ENCODE measurements at places on chromosomes 6 and 20.
A peak's percentile ranks its signal among the peaks of the same experiment; 100 is the strongest.

GRCh38 chr6:167836721-167837120 is 10.0 kb downstream of the AFDN start:
- no peak for DNase-seq

- DNase-seq = peak; percentile 36
Observed at GRCh38 chr6:52049252-52050050, 38.0 kb downstream of the PKHD1 start.

DNA sequence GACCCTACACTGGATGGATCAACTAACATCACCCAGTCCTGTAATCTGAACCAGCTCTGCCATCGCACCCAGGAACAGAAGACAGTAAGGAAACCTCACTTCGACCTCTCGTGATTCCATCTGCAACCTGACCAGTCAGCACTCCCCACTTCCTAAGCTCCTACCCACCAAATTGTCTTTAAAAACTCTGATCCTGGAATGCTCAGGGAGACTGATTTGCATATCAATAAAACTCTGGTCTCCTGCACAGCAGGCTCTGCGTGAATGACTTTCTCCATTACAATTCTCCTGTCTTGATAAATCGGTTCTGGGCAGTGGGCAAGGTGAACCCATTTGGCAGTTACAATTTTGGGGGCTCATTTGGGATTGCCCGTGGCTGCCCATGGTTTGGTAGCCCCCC is 18.3 kb upstream of the AGPAT4 start:
- no peak for DNase-seq

DNA sequence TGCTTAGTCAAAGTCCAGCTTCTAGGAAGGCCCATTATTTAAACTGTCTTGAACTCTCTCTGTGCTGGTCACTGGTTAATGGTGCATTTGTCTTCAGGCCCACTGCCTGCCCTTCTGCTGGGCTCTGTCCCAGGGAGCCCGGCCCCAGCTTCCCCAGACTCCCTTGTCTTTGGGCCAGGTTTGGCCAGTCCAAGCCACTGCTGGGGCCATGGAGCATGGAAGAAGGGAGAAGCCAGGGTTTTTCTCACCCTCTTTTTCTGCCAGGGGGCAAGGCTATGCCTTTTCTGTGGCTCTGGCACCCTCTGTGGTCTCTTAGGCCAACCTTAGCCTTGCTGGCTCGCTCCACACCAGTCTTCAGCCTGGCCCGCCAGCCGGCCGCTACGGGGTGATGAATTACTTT is 390.0 kb upstream of the SULF2 start:
- no peak for DNase-seq

DNA sequence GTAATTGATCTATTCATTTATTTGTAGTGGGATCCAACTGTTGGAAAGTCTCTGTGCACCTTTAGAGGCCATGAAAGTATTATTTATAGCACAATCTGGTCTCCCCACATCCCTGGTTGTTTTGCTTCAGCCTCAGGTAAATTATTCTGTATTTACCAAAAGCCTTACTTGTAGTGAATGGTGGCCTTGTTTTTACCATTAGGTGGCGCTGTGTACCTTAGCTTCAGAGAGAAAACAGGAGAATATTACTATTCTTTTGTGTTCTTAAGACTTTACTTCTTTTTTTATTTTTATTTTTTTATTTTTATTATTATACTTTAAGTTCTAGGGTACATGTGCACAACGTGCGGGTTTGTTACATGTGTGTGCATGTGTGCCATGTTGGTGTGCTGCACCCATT is 23.7 kb downstream of the PEX7 start:
- peak; percentile 43 for DNase-seq

DNA sequence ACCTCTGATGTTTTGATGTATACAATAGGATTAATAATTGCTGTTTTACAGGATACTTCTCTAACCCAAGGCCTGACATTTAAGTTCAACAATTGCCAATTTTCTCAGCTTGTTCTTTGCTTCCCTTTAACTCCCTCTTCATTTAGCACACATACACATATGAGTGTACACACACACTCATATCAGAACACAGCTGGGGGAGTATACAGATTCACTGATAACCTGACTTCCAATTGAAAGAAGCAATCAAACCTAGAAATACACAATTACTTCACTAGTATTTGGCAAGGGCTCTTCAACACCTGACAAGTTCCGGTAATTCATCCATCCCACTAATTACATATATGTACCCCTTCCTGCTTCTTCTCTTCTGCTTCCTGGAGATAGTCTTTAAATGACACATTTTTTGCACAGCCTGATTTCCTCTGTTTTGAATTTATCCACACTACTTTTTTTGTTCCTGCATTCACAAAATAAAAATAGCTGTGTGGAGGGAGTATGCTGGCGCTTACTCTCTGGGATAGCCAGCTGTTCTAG is 11.2 kb downstream of the UST start:
- peak; percentile 78 for DNase-seq

- DNase-seq = no peak
Observed at GRCh38 chr6:157264701-157265100, 58.6 kb downstream of the TMEM242 start.

- DNase-seq = peak; percentile 83
Observed at GRCh38 chr6:145015739-145016558, 719.4 kb downstream of the EPM2A start.

- no peak for DNase-seq
Observed at GRCh38 chr6:137097057-137097456, 52.3 kb upstream of the IL20RA start.

- DNase-seq = no peak
Observed at GRCh38 chr6:67736816-67737215, 898.3 kb upstream of the ADGRB3 start.

DNA sequence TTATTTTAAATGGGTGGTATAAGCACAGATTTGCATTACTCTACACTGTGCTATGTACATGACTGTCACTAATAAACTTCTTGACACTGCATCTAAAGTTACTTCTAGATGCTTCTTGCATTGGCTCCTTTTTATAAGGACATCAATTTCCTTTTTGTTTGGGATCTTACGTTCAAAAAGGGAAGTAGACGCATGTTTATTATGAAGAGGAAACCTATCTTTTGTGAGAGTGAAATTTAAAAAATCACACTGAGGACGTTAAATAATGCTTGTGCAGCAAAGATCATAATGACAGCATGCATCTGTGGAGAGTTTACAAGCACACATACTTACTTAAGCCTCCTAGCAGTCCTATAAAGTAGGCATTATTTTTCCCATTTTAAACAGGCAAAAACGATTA is 479.5 kb downstream of the CD83 start:
- no peak for DNase-seq

GRCh38 chr6:30779850-30780641 is 35.7 kb upstream of the IER3 start:
- no peak for DNase-seq

DNA sequence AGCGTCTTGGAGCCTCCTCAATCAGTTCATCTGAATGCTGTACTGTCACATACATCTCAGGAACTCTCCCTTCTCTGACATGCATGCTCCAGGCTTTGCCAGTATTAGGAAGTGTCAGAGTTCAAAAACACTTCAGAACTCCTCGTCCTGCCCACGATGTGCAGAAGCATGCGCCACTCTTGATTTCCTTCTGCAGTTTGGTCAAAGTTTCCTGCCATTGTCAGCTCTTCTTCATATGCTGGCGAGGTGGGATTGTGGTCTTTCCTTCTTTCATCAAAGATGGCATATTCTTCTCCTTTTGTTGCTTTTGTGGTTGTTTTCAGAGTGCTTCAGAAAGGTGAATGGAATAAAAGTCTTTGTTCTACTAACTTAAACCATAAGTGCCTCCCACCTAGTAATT is 21.0 kb downstream of the SLC13A3 start:
- DNase-seq = no peak

- no peak for DNase-seq
Observed at GRCh38 chr6:130381012-130381411, 15.2 kb downstream of the TMEM200A start.

DNA sequence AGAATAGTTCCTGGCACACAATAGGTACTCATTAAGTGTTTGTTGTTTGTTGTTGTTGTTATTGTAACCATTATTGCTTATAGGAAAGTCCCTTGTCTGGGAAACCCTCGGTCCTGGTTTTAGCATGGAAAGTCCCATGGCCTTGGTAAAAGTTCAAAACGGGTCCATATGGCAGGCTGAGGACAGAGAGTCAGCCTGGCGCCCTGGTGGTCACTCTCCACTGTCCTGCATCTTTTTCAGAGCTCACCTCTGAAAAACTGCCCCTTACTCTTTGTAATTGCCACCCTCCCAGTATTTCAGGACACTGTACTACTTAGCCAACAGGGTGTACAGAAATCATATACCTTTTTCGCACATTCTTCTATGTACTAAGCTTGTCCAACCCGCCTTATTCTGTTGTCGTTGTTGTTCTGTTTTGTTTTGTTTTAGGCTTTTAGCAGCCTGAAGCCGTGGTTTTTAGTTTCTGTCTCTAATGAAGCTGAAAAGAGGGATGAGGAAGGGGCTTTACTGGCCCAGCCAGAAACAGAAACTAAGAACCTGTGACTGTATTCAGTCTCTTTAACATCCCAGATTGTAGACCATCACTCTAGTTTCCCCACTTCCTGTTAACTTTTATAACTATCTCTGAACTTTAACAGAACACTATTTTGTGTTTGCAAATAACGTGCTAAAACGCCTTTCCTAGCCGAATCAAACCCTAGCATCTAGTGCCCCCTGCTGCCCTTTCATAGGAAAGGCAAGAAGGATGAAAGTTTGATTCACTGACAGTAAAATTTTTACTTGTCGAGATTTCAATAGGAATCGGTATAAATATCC is 7.6 kb upstream of the TMEM14A start:
- DNase-seq = peak; percentile 72

DNA sequence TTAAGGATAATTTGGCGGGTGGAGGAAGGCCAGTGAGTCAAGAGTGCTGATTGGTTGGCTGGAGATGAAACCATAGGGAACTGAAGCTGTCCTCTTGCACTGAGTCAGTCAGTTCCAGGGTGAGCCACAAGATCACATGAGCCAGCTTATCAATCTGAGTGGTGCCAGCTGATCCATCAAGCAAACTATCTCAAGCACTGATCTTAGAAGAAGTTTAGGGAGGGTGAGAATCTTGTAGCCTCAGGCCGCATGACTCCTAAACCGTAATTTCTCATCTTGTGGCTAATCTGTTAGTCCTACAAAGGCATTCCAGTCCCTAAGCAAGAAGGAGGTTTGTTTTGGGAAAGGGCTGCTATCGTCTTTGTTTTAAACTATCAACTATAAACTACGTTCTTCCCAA is 954.3 kb downstream of the KIF16B start:
- DNase-seq = no peak

GRCh38 chr6:151213352-151213751 is 26.4 kb upstream of the AKAP12 start:
- DNase-seq = no peak

DNA sequence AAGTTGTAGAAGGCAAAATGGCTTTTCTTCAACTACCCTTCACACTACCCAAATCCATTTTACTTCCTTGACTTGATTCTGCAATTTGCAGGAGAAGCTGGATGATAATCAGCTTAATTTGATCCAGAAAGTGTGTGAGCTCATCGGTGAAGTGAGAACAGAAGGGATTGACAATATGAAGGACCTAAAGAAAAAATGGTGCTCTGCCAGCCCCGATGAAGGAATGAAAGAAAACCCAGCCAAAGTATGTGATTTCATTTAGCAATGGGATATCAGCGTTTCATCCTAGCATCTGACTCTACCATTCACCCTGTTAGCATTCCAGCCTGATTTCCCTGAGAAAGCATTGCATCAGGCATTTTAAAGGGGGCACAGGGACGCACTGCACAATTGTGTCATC is 41.5 kb downstream of the CD164 start:
- no peak for DNase-seq

- DNase-seq = no peak
Observed at GRCh38 chr6:84204011-84204410, 23.4 kb downstream of the CEP162 start.

GRCh38 chr6:74578339-74578738 is 627.5 kb downstream of the COL12A1 start:
- no peak for DNase-seq

DNA sequence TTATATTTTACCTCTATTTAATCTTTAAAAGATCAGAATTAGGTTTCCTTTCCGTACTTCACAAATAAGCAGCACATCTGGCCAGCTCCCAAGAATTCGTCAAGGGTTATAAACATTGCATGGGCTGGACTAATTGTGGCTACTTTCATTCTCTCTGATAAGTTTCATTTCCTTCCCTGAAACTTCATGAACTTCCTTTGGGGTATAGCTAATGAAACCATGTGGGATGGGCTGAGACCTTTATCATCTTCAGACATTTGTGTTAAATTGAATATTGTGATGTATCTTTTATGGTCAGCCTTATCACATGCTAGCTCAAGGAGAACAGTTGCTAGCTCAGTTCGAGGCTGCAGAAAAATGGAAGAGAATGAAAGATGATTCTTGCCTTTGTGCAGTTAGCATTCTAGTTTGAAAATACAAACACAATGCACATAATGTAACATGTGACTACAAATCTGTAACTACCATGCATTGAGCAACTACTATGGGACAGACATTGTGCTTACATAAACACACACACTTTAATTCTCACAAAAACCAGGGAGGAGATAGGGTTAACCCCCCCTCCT is 1.7 kb upstream of the GMPR start:
- no peak for DNase-seq

DNA sequence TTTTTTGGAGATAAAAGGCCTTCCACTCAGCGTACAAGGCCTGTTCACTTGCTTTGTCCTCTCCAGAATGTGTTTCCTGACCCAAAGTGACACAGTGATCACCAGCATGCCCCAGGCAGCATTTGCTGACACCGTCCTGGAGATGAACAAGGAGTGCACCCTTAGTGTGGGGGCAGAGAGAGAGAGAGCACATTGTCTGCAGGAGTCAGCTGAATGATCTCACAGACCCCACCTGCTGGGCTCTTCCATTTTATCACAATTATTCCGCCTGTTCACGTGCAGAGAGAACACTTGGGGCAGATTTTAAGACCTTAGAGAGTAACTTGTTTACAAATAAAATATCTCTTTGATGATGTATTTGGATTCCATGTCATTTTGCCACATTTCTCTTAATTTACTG is 22.4 kb upstream of the MAS1L start:
- no peak for DNase-seq

GRCh38 chr6:48139818-48140614 is 29.0 kb upstream of the PTCHD4 start:
- DNase-seq = no peak

DNA sequence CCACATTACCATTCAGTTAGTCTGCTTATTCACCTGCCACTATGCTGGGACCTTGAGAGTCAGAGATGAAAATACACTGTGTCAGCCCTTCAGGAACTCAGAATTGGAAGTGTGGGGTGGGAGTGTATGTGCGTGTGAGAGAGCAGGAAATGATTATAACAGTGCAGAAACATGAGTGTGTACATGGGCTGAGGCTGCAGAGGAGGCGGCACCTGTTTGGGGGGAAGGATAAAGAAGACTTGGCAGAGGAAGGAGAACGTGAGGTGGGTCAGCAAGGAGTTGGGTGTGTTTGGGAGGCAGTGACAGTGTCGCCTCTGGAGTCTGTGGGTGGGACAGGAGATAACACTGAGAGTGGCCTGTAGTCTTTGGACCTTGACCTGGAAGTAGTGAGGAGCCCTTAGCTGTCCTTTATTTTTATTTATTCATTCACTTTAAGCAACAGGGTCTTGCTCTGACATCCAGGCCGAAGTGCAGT is 3.1 kb downstream of the CHMP4B start:
- DNase-seq = no peak

GRCh38 chr20:22382742-22383141 is 201.6 kb downstream of the FOXA2 start:
- no peak for DNase-seq

- DNase-seq = no peak
Observed at GRCh38 chr20:227439-228105, 514 bp downstream of the DEFB129 start.

- no peak for DNase-seq
Observed at GRCh38 chr6:124870611-124871459, 91.4 kb upstream of the RNF217 start.
